ENCODE measurements at places on chromosomes 4 and X.

- DNase-seq, result no peak
These were observed 24.9 kb upstream of the RNF150 start for GRCh38 chr4:141158219-141158618.

GRCh38 chr4:106493086-106493485, 124.5 kb upstream of the GIMD1 start:
- no peak for DNase-seq

DNA sequence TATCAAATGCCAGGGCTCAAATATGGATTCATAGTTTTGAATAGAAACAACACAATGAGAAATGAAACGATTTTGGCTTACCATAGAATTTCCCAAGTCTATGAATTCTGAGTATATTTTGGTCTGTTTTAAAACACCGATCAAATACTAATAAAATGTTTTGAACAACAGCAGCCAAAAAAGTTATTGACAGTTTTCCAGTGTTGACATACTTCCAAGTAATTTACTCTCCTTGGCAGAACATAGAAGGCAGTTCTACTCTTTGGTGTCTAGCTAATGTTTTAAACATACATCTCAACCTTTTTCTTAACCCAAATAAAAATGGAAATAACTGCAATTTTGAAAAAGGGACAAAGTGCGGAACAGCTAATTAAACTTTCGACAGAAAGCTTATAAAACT, 1419.8 kb downstream of the ADGRL3 start:
- no peak for DNase-seq

- no peak for DNase-seq
These were observed 111.3 kb downstream of the CBLL2 start for GRCh38 chrX:22383988-22384387.

- DNase-seq, result no peak
These were observed 164.7 kb downstream of the PCDH18 start for GRCh38 chr4:137367620-137368019.

GRCh38 chr4:173424899-173425805, 26.2 kb upstream of the SCRG1 start:
- DNase-seq, result no peak

All from activated CD4-positive, alpha-beta T cell treated with anti-CD3 and anti-CD28 coated beads for 4 hours (primary cell).